ENCODE measurements at places on chromosomes 6 and 20.
A peak's percentile ranks its signal among the peaks of the same experiment; 100 is the strongest.

GRCh38 chr6:45881705-45882467 is 133.8 kb downstream of the CLIC5 start:
- DNase-seq, result no peak

DNA sequence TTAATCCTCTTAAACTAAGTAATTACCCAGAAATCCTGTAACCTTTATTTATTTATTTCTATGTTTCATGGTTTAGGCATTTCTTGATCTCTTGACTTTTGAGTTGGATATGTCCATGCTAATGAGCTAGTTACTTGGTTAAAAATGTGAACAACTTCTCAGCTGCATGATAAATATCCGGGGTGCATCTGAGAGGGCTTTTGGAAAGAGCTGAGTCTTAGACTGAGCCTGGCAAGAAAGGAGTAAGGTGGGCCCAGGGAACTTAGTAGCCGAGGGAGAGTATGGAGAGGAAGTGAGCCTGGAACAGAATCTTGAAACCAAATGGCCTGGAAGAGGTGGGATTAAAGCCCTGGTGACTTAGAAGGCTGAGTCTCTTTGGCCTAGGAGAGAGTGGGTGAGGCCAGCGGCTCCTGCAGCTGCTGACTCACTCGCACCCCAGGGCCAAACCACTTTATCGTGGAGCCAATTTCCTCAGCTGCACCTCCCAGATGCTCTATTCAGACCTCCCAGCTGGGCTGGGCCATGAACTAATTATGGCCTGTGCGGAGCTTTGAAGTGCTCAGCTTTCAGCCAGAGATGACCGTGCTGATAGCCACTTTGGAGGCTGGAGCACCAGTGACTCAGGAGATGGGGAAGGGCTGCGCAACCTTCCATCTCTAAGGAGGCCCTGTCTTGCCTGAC is 19.1 kb downstream of the TGM3 start:
- DNase-seq, result no peak

GRCh38 chr6:27251112-27251605 is 3.7 kb downstream of the PRSS16 start:
- DNase-seq, result peak; percentile 38

GRCh38 chr6:63446405-63446804 is 125.9 kb upstream of the LOC128125822 start:
- no peak for DNase-seq

Measured in stimulated activated CD4-positive, alpha-beta T cell treated with anti-CD3 and anti-CD28 coated beads, Interleukin-2, amount 100 ng/mL, for 4 hours (primary cell).